ENCODE measurements at places on chromosomes 5 and 9. TPM values are rescaled to one million over a fixed set of nuclear protein-coding genes. Genes with fewer than 3 reads are reported as not detected.

DNA sequence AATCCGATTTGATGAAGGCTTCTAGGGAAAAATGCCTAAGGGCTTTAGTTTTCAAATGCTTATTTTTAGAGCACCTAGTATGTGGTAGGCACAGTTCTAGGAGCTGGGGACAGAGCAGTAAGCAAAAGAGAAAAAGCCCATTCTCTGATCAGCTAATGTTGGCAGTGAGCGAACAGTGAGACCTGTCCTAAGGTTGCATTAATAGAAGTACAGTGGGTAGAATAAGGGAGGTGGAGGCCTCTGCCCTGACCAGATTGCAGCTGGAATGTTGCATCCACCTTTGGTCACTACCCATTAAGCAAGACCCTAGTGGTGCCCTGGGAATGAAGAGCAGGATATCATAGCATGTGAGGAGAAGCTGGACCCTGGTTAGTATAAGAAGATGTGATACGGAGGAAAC lies 20.1 kb downstream of the IL9 start:
- no peak for DNase-seq

Gene CRHBP
- polyA plus RNA-seq = 28.4 TPM

DNA sequence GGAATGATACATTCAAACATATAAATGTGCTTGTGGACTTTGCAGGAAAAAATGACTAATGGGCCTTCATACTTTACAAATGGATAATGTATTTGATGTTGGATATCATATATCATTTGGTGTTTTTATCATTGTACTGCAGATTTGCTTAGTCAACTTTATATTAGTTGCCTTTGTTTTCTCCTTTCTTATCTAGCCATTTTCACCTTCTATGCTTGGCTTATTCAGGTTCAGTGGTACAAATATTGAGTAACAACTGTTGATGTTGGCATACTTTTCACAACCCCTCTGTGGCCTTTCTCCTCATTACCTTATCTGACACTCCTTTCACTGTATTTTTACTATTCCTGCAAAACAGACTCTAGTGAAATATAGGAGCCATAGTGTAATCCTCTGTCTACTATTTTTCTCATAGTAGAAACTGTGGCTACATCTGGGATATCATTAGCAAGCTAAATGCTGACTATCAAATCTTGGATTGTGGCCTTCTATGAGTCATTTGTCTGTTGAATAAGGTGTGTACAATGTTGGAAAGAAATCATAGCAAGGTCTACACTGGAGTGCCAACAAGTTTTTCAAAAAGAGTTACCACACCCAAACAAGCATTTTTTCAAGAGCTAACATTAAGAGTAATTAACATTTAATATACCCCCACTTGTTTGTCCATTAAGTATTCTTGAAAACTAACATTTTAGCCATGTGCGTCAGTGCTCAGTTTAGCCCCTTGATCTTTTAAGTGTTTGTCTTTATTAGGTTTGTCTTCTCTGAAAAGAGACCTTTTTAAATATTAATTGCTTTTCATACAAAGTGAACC lies 330.1 kb downstream of the ADGRV1 start:
- no peak for DNase-seq

DNA sequence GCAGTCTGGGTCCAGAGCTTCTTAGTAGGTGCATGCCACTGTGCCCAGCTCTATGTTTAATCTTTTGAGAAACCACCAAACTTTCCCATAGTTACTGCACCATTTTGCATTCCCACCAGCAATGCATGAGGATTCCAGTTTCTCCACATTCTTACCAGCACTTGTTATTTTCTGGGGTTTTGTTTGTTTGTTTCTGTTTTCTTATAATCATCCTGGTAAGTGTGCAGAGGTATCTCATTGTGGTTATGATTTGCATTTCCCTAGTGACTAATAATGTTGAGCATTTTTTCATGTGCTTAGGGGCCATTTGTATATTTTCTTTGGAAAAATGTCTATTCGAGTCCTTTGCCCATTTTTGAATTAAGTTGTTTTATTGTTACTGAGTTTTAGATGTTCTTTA lies 11.4 kb downstream of the FOXE1 start:
- DNase-seq = no peak

Gene EIF4E1B
- polyA plus RNA-seq = not detected

DNA sequence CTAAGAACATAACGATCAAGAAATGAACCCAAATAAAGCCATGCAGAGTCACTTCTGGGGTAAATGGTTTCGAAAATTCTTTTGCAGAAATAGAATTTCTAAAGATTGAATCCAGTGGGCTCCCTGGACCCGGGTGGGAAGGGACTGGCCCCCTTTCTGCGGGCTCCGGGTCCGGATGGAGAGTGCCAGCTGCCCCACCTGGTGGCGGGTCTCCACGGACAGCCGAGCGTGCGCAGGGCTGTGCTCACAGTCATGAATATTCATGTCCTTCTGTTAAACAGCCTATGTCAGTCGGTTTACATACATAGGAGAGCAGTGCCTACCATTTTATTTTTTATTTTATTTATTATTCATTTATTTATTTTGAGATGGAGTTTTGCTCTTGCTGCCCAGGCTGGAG lies 4.7 kb upstream of the PPP1R26 start:
- DNase-seq = no peak

Gene SHLD3
- polyA plus RNA-seq = 5.1 TPM

GRCh38 chr5:102040326-102040725 lies 255.8 kb downstream of the SLCO4C1 start:
- no peak for DNase-seq

DNA sequence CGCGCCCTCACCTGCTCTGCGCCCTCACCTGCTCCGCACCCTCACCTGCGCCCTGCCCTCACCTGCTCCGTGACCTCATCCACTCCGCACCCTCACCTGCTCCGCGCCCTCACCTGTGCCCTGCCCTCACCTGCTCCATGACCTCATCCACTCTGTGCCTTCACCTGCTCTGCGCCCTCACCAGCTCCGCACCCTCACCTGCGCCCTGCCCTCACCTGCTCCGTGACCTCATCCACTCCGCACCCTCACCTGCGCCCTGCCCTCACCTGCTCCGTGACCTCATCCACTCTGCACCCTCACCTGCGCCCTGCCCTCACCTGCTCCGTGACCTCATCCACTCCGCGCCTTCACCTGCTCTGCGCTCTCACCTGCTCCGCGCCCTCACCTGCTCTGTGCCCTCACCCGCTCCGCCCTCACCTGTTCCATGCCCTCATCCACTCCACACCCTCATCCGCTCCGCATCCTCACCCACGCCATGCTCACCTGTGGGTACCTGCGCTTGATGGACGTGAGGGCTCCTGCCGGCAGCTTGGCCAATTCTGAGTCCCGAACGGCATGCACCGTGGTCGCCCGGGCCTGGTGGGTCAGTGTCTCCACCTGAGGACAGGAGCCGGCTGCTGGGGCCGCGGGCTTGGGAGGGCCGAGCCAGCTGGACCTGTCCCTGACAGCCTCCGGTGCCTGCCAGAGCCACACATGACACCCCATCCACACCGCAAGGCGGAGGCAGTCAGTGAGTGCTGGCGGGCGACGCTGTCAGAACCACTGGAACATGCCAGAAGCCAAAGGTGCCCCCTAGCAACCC lies 35.6 kb upstream of the NSMF start:
- no peak for DNase-seq

Gene ARHGEF28
- 50.6 TPM for polyA plus RNA-seq

Gene BAAT
- polyA plus RNA-seq = 0.33 TPM

DNA sequence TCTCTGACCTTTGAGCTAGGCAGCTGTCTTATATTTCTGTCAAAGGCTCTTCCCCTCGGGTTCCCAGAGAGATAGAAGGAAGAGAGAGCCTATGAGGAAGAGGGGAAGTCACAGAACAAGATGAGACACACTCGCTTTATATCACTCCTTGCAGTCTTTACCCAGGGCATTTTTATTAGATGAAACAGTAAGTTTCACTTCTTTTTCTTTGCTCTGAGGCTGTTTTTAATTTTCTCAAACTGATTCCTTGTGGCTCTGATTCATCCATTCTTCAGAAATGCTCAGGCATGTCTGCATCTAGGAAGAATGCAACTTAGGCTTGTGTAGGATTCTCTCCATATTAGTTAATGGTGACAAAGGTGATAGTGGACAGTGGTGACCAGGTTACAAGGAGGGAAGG lies 132.9 kb upstream of the CHD1 start:
- no peak for DNase-seq

DNA sequence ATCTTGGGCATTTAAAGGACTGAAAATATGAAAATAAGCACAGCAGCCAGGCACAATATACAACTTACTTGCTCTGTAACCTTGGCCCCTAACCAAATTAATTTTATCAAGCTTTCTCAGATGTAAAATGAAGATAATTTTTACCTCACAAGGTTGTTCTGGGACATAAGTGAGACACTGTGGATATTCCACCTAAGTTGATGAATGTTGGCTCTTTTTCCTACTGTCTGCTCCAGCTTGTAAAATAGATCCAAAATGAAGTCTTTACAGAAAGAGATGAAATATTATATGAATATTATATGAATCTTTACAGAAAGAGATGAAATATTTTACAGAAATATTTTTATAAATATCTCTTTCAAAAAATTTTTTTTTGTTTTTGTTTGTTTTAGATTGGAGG lies 270.1 kb downstream of the DNAH5 start:
- DNase-seq = no peak
